ENCODE measurements at places on chromosomes 13 and 19.

DNA sequence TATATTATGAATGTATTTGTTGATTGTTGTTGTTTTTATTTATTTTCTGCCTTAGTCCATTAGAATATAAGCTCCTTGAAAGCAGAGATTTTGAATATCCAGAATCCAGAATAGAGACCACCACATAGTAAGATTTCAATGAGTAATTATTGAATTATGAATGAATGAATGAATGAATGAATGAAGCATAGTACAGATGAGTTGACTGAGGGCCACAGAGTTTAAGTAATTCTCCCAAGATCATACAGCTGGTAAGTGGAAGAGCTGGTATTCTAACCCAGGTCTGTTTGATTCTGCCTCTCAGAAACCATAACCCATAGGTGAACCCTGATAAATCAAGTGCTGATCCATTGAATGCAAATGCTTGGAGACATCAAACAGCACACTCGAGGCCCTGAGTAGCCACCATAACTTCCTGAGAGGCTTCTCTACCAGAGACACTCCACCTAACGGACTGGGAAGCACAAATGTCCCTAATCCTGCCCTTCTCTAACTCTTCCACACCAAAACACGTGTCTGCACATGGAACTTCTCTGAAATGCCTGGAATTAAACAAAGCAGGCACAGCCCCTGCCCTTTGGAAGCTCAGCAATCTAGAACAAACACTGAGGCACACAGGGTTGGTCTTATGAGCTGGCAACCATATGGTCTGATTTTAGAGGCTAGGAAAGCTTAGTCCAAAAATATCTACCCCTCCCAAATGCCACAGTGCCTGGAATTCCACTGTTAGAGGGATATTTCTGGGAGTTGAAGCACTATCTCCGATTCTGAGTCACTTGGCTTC, 190.1 kb downstream of the FOXO1 start:
- peak; percentile 35 for DNase-seq

DNA sequence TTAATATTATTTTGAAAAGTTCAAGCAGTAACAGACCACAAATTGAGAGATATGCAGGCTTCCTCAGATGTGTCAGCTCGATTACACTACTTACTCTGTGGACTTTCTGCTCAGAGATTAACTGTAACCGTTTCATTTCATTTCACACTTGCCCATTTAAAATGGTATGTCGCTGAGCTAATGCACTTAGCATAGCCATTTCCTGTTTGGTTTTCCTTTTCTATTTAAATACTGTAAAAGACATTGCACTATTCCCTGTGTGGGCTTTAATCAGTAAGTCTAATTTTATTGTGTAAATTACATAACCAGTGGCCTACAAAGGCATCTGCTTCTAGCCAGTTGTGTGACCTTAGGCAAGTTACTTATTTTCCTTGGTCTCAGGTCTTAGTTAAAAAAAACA, 237.6 kb downstream of the LACC1 start:
- DNase-seq: no peak

DNA sequence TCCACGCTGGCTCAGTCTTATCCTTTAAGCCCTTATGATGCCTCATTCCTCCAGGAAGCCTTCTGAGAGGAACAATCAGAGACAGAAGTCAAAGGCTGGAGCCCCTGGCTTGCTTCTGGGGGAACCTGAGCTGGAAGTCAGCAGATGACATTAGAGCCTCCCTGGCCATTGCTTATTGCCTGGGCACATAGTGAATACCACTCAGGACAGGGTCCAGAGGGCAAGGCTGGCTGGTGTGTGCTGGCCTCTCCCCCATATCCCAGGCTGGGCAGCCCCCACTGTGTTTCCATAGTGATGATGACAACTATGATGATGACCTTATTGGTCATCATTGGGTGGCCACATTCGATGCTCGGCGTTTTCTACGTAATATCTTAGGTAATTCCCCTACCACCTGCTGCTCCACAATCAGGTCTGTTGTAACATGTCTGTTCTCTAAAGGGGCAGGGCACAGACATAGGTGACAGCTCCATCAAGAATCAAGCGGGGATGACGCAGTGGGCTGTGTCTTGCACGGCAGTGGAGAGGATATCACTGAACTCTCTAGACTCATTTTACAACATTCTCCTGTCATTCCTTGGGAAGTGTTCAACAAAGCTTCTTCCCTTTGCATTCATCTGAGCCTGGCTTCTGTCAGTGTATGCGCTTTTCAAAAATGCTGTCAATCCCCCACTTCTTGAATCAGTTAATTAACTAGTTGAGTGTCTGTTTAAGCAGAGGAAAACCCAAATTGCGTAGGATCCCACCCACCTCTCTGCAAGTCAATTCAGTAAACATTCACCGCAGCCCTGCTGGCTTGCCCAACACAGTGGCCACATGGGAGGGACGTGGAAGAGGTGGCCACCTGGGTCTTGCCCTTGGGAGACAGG, 89.4 kb upstream of the TSHZ3 start:
- no peak for DNase-seq

DNA sequence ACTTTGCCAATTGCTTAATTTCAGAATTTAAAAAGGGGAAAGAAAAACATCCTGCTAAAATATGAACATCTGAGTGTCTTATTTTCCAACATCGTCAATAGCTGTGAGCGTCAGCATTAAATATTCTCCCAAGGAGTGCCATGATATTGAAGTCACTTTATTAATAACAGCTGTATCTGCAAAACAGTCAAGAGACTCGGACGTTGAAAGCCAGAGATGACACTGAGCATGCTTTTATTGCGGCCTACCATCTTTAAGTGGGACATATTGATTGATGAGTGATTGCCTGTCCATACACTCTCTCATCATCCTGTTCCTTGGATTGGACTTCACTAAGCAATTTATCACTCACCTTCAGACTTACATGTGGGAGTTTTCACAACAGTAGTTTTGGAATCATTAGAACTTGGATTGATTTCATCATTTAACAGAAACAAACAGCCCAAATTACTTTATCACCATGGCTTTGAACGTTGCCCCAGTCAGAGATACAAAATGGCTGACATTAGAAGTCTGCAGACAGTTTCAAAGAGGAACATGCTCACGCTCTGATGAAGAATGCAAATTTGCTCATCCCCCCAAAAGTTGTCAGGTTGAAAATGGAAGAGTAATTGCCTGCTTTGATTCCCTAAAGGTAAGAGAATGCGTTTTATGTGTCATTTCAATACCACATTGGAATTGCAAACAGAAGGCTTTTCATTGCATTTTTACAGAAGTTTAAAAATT, 53.8 kb downstream of the MBNL2 start:
- DNase-seq: no peak

GRCh38 chr19:37817180-37817981, 38.0 kb upstream of the ZNF573 start:
- DNase-seq: no peak

GRCh38 chr13:73754727-73755292, 379.4 kb downstream of the KLF12 start:
- peak; percentile 83 for DNase-seq

- DNase-seq: peak; percentile 26
These were observed 22.4 kb downstream of the PRR12 start for GRCh38 chr19:49613374-49613773.

DNA sequence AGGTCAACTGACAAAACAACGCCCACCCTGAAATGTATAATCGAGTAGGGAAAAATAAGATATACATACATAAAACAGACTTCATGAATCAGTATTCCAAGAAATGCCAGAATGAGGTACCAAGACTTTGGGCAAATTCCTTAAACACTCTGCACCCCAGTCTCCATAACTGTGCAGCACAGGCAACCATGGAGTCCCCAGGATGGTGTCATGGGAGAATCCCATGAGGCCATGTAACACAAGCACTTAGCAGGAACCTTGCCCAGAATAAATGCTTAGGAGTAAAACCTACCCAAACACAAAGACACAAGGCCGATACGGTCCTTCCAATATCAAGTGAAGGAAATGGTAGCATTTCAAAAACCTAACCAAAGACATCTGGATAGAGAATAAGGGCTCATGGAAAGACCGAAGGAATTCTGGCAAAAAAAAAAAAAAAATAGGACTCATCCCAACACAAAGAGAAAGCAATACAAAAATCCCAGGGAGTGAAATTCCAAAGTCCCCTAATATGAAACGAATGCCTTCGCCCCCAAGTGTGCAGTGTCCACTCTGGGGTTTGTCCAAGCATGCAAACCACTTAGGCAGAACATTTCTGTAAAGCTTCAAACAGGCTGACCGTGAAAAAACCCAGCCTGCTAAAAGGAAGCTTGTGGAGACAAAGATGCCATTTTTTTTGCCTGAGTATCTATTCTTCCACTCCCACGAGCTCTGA, 11.1 kb downstream of the ZC3H4 start:
- no peak for DNase-seq

DNA sequence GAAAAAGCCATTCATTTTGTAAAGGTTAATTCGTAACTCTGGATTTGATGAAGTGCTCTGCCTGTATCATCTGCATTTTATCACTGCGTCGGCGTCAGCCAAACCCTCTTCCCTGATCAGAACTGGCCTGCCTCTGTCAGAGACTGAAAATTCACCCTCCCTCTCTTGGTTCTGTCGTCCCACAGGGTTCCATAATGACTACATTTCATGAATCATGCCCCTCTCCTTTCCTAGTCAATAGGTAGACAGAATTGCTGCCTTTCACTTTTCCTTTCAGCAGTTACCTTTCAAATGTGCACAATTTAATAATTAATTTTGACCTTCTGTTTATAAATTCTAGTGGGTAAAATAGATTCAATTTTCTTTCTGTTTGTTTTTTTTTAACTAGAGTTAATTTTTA, 423.4 kb downstream of the RFC3 start:
- no peak for DNase-seq

DNA sequence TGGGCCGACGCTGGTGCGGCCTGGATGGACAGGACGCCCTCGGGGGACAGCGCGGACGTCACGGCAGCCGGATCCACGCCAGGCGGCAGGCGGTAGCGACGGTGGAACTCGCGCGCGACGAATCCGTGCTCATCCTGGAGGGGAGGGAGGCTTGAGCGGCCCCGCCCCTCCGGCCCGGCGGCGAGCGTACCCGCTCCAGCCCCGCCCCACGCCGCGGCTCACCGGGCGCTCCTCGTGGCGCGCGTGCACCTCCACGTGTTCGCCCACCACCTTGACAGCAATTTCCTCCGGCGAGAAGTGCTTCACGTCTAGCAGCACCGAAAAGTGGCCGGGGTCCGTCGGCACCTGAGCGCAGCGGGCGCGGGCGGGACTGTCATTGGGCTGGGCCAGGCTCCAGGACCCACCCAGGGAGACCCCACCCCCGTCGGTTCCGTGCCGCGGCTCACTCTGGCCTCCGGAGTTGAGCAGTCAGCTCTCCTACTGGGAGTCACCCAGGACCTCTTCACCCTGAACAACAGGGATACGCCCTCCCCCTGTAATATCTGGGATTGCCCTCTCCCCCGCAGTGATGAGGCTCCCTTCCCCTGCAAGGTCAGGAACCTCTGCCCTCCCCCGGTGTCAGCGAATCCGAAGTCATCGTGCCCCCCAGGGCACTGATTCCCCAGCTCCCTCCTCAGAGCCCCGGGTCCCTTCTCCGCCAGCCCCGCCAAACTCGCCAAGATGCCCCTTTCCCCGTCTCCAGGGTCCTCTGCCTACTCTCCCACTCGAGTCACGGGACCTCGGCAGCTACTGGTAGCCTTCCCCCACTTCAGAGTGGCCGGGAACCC, 1.1 kb downstream of the HSPB6 start:
- no peak for DNase-seq

- DNase-seq: no peak
These were observed 33.6 kb downstream of the SLC7A1 start for GRCh38 chr13:29561918-29562317.

GRCh38 chr13:75326173-75327134, 155.5 kb downstream of the TBC1D4 start:
- no peak for DNase-seq

DNA sequence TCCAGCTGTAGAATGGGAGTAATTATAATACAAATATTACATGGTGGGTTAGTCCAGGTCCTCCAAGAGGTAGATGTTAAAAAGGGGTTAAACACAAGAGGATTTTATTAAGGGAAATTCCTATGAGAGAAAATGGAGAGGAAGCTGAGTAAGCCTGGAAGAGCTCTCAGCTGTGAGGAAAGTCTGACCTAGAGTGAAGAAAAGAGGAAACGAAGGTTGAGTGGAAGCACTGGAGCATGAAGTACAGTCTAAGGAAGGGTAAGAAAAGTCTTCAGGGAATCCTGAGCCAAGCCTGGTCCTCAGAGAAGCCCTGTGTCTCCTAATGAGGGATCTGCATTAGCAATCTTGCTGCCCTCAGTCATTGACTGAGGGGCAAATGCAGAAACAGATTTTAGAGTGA, 506.2 kb downstream of the GPC5 start:
- no peak for DNase-seq

DNA sequence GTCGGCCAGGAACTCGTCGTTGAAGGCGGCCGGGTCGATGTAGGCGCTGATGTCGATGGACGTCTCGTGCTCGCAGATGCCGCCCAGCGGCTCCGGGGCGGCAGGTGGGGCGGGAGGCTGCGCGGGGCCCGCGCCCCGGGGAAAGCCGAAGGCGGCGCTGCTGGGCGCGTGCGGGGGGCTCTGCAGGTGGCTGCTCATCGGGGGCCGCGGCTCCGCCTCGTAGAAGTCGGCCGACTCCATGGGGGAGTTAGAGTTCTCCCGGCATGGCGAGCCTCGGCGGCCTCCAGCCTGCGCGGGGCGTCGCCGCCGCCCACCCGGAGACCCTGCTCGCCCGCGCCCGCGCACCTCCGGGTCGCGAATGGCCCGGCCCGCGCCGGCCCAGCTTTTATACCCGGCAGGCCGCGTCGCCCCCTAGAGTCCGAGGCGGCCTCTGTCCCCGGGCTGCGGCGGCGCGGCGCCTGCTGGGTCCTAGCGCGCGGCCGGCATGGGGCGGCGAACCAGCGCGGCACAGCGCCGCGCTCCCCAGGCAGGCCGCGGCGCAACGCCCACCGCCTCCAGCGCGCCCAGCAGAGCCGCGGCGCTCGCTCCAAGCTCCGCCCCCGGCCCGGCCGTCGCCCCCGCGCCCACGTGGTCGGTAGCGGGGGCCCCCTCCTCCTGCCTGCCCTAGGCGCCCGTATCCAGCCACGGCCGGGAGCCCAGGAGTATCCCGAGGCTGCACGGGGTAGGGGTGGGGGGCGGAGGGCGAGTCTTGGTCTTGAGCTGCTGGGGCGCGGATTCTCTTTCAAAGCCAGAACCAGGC, at the start of gene CEBPA:
Gene CEBPA (minus strand): TSS at position 360 of the 799 bp plus-strand sequence. CDS start 120 bp downstream, at position 240.
- peak; percentile 76 for DNase-seq

DNA sequence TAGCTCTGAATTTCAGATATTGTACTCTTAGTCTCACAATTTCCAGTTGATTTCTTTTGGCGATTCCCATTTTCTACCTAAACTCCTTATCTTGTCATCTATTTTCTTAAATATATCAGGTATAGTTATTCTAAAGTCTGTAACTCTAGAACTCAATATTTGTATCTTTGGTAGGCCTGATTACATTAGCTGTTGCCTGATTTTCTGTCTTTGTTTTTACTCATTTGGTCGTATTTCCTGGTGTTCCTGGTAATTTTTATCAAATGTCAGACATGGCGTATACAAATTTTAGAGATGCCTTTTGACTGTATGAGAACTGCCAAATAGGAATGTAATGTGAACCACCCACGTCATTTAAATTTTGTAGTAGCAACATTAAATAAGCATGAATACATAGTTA, 266.7 kb downstream of the ZNF536 start:
- no peak for DNase-seq

DNA sequence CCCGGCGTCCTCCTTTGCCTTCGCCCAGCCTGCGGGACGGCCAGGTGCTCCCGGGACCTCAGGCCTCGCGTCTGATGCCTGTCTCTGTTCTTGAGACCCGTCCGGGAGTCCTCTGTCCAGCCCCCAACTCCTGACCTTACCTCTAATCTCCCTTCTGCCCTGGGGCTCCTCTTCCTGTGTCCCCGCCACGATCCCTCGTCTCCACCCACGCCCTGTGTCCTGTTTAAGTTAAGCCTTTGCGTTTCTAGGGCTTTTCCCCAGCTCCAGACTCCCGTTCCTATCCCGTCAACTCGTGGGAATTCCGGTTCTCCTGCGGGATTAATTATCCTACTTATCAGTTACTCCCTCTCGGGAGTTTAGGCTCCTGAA, 686 bp downstream of the LENG8 start:
- no peak for DNase-seq
